ENCODE measurements at places on chromosomes 1 and 21. TPM values are rescaled to one million over a fixed set of nuclear protein-coding genes. Genes with fewer than 3 reads are reported as not detected.

- no peak overlapping the region for H3K27ac ChIP-seq
- peaks cover 13% of the 10 kb centered on the region for H3K4me1 ChIP-seq
- no peak for DNase-seq
- no peaks in the 10 kb centered on the region for H3K27me3 ChIP-seq
- no peak overlapping the region for H3K4me3 ChIP-seq
These were observed 18.6 kb upstream of the GPR37L1 start for GRCh38 chr1:202104073-202104472.

- H3K4me3 ChIP-seq: no peak overlapping the region
- no peaks in the 10 kb centered on the region for H3K27me3 ChIP-seq
- DNase-seq: no peak
- no peaks in the 10 kb centered on the region for H3K36me3 ChIP-seq
- H3K27ac ChIP-seq: no peak overlapping the region
These were observed 94.7 kb upstream of the GADD45A start for GRCh38 chr1:67590329-67590728.

DNA sequence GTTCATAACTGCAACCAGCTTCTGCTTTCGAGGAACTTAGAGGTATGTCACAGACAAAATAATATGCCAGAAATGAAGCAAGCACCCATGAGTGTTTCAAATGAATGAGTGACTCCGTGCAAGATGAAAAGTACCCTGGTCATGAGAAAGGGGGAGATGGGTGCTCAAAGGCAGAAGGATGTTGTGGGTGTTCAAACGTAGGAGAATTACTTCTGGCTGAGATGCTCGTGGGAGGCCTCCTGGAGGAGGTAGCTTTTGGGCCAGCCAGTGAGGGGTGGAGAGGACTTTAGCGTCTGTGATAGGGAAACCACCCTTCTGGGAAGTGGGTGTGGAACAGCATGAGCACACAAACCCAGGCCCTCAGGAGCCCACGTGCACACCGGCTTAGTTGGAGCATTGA, 113.8 kb downstream of the SYF2 start:
- DNase-seq: no peak
- no peak overlapping the region for H3K27ac ChIP-seq
- H3K4me3 ChIP-seq: no peak overlapping the region

DNA sequence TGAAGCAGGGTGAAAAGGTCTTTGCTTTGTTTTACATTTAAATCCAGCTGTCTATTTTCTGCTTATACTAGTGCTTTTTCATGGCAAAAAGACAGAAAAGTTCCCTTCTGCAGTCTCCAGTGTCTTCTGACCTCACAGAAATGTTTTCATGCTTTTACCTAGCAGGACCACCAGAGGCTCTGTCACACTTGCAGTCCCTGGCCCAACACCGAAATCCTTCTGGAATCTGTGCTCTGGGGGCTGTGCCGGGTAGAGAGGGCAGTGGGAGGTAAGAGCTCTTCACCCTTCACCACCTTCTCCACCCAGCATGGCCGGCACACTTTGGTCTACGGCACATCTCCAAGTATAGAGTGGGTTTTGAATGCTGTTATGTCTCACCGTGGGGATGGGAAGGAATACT, 20.8 kb downstream of the GNAT2 start:
- H3K27me3 ChIP-seq: no peaks in the 10 kb centered on the region
- H3K4me3 ChIP-seq: no peak overlapping the region
- H3K36me3 ChIP-seq: peaks cover 8% of the 10 kb centered on the region
- H3K4me1 ChIP-seq: peaks cover 15% of the 10 kb centered on the region
- no peak for DNase-seq

FNDC7 gene
- polyA plus RNA-seq: 0.03 TPM
